ENCODE measurements at places on chromosomes 12 and 14.

DNA sequence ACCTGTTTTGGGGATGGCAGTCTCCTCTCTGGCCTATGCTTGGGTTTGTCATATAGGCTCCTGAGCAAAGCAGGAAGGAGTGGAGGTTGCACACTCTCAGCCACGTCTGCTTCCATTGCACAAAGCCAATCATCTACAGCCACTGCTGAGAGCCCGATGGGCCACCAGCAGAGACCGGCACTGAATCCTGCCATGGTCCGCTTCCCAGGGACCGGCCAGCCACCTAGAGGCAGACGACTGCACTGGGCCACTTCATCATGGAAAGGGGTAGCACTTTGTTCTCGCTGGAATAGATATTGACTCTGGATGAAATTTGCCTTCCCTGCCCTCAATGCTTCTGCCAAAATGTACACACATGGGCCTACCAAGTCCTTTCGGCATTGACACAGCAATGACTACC lies 22.3 kb downstream of the DLK1 start:
- no peak for DNase-seq

GRCh38 chr14:72559202-72559601 lies 334.7 kb downstream of the DPF3 start:
- DNase-seq = no peak

- peak; percentile 30 for DNase-seq
Observed at GRCh38 chr12:94148739-94149118, 352 bp downstream of the PLXNC1 start.

DNA sequence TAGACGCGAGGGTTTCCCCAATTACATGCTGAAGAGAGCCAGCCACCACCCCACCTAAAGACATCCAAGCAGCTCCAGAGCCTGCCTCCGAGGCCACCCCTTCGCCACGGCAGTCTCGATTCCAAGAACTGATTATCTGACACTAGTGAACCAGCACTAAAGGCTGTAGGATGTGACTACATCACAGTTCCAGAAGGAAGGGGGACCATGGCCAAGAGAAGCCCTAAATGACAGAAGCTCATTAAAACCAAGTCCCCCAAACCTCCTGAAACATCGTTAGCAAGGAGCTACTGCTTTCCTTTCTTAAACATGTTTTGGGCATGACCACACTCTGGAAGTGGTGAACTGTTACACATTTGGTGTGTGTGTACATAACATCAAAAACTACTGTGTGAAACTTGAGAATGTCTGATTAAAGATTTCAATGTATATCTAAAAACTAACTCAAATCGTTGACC lies 88.2 kb downstream of the DUSP16 start:
- no peak for DNase-seq

DNA sequence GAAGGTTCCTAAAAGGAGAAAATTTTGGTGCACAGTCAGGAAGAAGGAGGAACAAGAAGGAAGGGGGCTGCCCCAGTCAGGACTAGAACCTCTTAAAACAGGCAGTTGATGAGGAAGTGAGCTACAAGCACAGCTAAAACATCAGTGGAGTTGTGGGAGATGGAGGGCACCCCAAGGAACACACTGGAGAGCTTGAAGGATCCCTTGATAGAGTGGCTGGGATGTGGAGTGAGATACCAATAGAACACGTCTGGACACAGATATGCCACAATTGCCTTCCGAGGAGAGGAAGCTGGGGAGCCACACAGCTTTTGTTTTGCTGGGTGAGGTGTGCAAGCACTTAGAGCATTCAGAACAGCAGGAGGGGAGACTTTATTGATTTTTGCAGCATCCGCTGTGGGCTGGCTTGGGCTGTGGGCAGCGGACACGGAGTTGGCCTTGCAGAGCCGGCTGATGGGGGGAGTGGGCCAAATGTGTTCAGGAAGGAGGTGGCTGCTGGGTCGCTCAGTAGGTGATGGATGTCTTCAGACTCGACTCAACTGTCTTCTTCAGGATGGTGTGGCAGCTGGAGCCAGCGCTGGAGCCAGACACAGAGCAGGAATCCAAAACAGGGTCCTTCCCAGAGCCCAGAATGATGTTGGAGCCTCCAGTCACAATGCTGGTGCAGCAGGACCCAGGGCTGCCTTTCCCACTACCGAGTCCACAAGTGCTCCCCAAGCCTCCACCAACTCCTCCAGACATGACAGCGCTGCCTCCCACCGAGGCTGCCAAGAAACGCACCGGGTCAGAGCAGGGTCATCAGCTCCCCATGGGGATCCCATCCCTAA lies 4.7 kb upstream of the KRT79 start:
- DNase-seq = no peak

DNA sequence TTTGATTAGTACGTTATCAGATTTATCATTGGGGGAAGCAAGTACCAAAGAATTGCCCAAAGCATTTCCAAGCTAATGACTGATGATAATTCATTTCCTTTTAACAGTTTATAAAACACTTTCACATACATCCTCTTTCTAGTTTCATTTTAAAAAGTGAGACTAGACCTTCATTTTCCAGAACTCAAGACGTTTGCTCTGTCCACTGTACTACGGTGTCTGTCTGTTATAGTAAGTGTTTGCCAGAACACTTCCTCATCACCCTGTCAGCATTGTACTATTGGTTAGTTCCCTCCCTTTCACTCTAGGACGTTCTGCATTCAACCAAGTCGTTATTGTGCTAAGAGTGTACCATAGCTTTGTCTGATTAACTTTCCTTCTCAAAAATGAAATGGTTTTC lies 81.7 kb upstream of the TMEM263 start:
- no peak for DNase-seq

DNA sequence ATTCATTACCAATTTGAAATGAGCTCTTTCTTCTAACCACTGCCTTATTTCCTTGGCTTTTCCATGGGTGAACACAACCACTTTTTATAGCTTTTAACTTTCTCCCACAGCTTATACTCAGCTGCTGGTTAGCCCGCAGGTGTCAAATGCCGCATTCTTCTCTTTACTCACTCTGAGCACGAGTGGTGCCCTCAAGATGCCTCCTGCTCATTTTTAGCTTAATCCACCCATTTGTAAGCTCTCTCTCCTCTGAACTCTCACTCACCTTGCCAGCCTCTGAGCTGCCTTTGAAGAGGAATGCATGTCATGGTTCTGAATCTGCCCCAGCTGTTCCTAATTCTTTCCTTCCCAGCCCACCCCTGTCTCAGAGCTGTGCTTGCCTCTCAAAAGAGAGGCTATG lies 449.4 kb upstream of the PRICKLE1 start:
- no peak for DNase-seq

GRCh38 chr12:117523971-117524370 lies 162.5 kb upstream of the NOS1 start:
- DNase-seq = no peak

DNA sequence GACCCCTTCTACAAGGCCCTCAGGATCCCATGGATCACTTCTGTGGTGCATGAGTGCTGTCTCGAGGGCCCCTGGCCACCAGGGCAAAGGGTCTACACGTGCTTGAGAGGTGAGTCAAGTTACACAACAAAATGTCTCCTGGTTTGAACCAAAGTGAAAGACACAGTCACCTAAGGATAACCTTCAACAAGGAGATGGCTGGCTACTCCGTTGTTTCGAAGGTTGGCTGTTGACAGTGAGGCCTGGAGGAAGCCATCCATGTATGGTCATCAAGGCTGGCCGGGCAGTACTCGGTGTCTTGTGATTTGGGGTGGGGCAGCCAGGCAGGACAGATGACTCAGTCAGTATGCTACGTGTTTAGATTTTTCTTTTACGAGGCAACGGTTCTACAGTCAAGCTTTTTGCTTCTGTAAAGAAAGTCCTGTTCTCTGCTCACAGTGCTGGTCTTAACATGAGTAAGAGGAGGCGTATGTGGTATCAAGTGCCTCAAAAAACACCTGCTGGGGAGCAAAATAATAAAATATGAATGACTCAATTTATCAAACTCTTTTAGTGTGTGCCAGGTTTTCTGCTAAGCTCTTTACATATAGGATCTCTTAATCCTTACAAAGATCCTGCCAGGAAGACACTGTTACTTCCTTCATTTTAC lies 18.0 kb upstream of the NT5DC3 start:
- DNase-seq = no peak

DNA sequence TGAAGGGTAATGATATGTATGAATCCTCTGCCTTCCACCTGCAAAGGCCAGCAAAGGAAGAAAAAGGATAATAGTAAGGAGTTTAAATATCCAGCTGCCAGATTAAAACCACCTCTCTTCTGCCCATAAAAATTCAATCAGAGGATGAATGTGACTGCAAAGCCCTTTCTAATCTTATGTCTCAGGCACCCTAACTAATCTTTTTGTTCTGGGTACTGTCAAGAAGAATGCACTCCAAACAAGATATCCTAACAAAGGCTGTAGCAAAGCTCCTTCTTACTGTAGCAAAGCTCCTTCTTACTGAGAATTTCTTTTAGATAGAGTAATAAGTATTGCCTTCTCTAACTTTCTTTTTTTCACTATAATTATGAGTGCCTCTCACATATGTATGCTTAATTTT lies 91.8 kb downstream of the ST8SIA1 start:
- DNase-seq = no peak

GRCh38 chr12:7729746-7730145 lies 17.4 kb downstream of the CLEC4C start:
- no peak for DNase-seq

DNA sequence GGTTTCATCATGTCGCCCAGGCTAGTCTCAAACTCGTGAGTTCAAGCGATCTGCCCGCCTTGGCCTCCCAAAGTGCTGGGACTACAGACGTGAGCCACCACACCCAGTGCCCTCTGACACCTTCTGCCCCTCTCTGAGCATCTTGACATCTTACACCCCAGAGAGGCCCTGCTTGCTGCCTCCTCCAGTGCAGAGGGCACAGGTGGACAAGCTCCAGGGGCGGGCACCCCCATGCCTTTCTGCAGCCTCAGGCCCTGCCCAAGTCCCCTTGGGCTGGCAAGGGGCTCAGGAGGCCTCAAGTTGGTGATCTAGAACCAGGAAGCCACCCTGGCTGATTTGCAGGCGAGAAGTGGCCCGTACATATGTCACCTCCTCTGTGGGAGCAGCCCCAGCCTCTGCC lies 11.2 kb upstream of the SH2B3 start:
- no peak for DNase-seq

GRCh38 chr14:67387195-67387594 lies 24.8 kb downstream of the PLEK2 start:
- no peak for DNase-seq

- no peak for DNase-seq
Observed at GRCh38 chr12:42097971-42098370, 46.7 kb downstream of the GXYLT1 start.

DNA sequence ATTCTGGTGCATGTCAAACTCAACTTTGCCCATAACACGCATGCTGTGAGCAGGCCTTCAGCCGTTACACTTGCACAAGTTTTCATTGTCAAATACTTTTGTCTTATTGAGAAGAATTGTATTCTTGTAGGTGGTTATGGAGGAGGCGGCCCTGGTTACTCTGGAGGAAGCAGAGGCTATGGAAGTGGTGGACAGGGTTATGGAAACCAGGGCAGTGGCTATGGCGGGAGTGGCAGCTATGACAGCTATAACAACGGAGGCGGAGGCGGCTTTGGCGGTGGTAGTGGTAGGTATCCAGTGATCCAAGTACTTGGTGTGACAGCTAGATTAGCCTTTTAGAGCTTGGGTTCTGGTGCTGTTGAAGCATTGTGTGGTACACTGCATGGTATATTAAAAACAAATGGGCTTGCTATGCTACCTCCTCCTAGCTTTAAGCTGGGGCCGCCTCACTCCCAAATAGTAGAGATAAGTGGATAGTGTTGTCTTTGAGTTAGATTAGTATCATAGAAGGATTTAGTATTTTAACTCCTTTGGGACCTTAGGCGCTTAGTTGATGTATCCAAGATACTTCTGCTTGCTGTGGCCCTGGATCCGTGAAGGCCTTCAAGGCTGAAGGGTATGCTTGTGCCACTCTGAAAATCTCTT lies 2.5 kb downstream of the HNRNPA1 start:
- no peak for DNase-seq

DNA sequence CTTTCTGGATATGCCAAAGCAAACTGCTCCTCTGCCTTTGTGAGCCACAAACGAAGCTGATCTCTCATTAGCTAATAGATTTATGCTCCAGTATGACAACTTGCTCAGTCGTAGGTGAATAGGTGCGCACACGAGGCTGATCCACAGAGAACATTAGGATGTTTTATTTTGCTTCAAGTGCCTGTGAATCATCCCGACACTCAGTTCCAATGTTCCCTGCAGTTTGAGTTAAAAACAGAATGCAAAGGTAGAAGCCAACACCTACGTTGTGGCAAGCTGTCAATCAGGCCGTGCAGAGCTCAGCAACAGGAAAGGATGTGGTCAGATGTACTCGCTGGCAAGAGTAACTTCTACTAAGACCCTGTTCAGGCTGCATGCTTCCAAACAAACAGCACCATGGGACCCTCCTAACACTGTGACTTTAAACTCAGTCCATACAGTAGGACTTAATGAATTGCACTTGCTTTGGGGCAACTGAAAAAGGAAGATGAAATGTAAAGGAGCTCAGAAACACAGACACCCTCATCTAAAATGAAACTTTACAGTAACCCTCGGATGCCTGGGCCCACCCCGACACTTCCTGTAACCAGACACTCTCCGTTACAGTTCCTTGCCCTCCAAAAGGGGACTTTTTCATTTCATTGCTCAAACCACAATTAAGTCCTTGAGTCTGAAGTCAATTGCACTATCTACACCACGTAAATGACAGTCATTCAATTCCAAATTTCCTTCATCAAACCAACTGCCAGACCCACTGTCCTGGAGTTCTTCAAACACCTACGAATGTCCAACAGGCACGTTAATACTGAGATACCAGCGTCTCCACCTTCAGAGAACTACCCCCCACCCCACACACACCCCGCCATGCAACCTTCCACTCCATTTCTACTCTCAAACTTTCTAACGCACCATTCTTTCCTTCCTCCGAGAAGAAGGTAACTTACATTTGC lies 1.6 kb downstream of the CCDC88C start:
- DNase-seq = peak; percentile 65

DNA sequence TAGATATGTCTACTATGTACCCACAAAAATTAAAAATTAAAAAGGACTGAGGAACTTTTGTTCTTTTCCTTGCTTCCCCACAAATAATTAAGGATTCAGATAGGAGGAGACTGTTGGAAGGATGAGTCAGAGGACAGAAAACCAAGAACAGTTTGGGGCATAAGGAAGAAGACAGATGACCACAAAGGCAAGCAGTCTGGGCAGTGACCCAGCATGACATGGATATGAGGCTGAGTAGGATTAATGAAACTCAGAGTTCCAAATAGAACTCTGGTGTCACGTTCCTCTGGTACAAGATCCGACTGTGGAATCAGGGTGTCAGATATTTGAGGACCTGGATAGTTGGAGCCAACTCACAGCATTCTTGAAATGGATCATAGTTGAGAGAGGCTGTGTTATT lies 89.3 kb upstream of the SLC38A4 start:
- DNase-seq = no peak

Measured in CD8-positive, alpha-beta T cell (primary cell).